Cerebellar nuclear complex (tissue), 1 donor: ENCODE measurements at places on chromosomes 2 and 18.

- DNase-seq: no peak
Measured at GRCh38 chr18:51151568-51152511, 45.6 kb downstream of the MEX3C start.

DNA sequence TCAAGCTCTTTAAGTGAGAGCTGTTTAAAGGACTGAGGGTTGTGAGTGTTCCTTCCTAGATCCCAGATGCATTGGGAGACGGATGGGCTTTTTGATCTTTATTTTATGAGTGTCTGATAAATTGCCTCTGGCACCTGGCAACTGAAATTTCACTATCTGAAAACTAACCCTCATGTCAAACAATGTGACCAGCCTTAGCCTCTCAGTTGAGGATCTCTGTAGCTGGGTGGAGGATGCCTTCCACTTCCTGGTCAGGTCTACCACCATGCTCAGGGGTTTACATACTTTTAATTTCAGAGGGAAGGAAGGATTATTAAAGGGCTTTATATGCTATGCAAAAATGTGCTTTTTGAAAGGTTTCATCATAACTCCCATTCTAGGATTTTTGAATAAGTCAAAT is 70.5 kb upstream of the NT5C1B start:
- DNase-seq: no peak

DNA sequence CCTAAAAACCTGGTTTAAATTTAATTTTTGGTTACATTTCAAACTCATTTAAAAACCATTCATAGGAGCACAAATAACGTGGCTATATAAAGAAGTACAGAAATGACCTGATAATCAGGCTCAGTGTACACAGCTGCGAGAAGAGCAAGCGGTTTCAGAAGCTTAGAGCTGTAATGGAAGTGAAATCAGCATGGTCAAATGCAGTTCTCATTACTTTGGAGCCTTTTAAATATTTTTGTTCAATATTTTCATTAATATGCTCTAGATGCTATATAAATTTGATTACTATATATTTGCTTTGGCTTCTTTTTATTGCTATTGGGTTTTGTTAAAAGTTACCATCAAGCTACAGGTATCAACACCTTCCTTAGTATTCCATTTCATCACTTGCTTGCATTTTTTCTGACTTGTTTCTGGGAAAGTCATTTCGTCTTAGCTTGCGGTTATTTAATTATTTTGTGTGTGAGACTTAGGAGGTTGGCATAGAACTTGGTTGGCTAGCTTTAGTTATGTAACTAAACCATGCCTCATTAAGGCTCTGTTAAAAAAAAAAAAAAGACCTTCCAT is 58.7 kb downstream of the AFTPH start:
- DNase-seq: no peak

DNA sequence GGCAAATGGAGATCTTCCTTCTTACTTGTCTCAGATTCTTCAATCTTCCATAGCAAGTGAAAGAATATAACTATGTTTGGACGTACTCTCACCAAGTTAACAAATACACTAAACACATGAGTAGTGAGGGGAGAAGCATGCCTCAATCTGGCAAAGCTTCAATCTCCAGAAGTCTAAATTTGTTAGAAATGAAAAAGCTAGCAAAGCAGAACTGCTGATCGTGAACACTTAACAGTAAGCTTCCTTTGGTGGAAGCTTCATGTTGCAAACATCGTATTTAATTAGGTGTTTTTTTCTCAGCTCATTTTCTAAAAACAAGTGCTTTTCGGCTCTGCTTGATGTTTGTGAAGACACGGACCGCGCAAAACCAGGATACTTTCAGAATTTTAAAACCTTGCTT is 12.7 kb upstream of the SCN1A start:
- DNase-seq: no peak

- no peak for DNase-seq
Measured at GRCh38 chr18:6718267-6718666, 11.2 kb upstream of the ARHGAP28 start.

GRCh38 chr2:37422816-37423215 is 78.4 kb downstream of the QPCT start:
- no peak for DNase-seq

DNA sequence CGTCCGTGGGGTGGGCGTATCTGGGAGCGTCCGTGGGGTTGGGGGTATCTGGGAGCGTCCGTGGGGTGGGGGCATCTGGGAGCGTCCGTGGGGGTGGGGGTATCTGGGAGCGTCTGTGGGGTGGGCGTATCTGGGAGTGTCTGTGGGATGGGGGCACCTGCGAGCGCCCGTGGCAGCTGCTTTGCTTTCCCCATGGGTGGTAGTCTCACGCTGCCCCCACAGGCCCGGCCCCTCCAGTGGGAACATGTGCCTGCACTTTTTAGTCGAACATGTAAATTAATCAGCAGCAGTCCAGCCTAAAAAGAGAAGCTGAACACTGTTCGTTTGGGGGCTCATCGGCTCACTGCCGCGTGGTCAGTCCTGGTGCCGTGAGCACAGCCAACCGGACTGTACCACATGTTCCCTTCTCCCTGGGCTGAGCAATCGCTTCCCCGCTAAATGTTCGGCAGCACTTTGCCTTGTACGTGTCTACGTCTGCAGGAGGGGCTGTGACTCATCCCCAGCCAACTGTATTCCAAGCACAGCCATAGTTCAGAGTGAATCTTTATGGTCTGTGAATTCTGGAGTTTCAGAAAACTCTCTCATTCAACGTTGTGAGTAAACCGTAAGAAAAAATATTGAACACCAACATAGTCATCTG is 271.5 kb downstream of the AGAP1 start:
- no peak for DNase-seq

- DNase-seq: no peak
Measured at GRCh38 chr18:36481935-36482334, 184.4 kb downstream of the FHOD3 start.

DNA sequence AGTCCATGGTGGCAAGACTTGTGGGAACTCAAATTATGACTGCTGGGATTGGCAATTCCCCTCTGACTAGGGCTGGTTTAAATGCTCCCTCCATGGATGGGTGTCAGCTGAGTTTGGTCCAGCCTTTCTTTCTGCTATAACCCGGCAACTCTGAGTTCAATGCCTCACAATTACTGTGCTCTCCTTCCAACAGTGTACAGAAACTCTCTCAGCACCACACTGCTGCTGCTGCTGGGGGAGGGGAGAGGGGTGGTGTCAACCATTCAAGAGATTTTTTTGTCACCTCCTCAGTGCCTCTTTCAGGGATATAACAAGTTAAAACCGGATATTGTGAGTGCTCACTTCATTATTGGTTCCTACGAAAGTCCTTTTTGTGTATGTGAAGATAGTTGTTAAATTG is 830.3 kb upstream of the NXPH2 start:
- no peak for DNase-seq

DNA sequence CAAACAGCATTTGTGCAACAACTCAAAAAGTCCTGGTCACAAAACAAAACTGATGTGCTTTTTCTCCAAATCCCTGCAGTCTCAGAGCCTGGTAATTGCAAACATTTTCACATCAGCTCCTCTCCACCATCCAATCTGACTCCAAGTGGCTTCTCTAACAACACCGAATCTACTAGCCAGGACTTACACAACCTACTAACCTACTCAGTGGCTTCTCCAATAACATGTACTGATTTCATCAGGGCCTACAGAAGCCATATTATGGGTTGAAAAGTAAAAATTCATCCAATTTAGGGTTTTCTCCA is 104.3 kb downstream of the COLEC12 start:
- no peak for DNase-seq

- DNase-seq: no peak
Measured at GRCh38 chr2:191291471-191291870, 46.3 kb downstream of the MYO1B start.

GRCh38 chr18:36695806-36696205 is 133.0 kb downstream of the TPGS2 start:
- no peak for DNase-seq

GRCh38 chr2:239050252-239050649 is 202.4 kb downstream of the TWIST2 start:
- no peak for DNase-seq

DNA sequence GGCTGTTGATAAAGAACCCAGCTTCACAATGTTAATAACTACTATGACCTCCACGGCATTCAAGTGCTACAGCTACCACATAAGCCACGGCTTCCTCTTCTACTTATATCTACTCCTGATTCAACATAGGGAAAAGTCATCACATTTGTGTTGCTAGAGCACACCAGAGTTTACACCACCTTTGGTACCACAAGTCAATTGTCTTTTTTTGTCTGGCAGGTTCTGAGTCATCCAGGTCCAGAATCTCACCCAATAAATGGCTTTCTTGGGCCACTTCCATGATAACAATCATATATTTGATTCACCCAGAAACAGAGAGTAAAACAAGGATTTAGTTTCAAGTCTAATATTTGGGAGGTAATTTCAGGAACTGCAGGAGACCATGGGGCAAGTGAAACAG is 480.2 kb downstream of the TMX3 start:
- DNase-seq: no peak

DNA sequence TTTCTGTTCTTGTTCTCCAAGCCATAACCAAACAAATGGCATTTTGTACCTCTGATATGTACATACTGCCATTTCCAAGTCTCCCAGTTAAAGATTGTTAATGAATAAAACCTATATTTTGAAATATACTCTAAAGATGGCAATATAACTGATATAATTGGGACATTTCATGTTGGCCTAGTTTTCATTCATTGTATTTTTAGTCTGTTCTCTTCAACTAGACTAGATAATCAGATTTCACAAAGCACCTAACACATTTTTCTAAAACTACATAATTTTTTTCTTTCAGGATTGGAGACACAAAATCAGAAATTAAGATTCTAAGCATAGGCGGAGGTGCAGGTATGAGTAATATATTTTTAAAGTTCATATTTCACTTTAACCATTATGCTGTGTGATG is 5.6 kb downstream of the HNMT start:
- no peak for DNase-seq

DNA sequence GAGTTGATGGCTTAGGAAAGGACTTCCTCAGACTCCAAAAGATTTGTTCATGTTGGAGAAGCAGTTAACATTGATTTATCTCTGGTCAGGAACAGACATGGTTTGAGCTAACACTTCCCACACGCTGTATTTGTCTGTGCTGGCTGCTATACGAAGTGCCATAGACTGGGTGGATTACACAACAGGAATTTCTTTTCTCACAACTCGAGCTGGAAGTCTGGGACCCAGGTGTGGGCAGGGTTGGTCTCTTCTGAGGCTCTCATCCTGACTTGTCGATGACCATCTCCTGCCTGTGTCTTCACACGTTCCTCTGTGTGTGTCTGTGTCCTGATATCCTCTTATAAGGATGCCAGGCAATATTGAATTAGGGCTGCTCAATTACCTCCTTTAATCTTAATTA is 163.4 kb upstream of the BCL2L11 start:
- no peak for DNase-seq

- DNase-seq: no peak
Measured at GRCh38 chr2:30620102-30620501, 173.1 kb downstream of the LCLAT1 start.

GRCh38 chr2:23788100-23788499 is 138.8 kb downstream of the ATAD2B start:
- no peak for DNase-seq
